Epithelial cell of prostate (primary cell): ENCODE measurements at places on chromosomes 12 and 14.

DNA sequence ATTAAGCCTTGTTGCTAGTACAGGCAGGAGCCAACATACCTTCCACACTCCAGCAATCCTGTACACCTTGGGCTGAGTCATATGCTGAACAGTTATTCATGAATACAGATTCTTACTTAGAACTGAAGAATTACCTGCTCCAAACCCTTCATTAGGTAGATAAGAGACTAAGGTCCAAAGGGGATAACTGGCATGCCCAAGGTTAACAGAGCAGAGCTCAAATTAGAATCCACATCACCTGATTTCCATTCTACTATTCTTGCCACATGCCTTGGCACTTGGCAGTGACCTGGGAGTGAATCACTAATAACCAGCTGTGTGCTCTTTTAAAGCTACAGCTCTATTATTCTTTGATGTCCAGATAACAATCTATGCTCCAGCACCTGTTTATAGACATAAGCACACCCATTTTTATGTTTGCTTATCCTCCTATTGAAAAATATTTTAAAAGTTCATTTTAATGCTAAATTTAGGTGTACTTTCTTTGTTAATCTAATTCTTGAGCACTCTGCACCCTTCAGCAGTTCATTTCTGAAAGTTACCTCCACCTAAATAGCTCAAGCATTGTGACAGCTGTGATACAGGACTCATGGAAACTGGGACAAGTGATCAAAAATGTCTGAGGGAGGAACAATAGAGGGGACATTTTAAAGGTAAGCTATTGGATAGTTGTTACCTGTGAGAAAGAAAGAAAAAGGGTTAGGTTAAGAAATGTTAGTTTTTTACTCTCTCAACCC, 19.4 kb downstream of the LPCAT3 start:
- peak; percentile 10 for DNase-seq

DNA sequence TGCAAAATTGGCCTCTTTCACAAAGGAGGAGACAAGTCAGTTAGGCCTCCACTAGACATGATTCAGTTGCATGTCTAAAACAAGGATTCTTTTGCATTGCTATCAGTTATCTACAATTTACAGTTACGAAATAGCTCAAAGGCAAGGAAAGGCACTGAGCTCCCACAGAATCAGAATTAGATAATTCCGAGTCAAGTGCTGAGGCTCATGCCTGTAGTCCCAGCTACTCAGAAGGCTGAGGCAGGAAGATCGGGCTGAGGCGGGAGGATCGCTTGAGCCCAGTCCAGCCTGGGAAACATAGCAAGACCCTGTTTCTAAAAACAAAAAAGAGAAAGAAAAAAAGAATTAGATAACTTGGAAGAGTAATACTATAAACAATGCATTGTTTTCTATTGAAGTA, 12.3 kb upstream of the RTRAF start:
- no peak for DNase-seq

GRCh38 chr14:79161571-79161970, 991.4 kb downstream of the NRXN3 start:
- DNase-seq = no peak

- no peak for DNase-seq
Measured at GRCh38 chr14:52876311-52876710, 74.5 kb downstream of the FERMT2 start.

DNA sequence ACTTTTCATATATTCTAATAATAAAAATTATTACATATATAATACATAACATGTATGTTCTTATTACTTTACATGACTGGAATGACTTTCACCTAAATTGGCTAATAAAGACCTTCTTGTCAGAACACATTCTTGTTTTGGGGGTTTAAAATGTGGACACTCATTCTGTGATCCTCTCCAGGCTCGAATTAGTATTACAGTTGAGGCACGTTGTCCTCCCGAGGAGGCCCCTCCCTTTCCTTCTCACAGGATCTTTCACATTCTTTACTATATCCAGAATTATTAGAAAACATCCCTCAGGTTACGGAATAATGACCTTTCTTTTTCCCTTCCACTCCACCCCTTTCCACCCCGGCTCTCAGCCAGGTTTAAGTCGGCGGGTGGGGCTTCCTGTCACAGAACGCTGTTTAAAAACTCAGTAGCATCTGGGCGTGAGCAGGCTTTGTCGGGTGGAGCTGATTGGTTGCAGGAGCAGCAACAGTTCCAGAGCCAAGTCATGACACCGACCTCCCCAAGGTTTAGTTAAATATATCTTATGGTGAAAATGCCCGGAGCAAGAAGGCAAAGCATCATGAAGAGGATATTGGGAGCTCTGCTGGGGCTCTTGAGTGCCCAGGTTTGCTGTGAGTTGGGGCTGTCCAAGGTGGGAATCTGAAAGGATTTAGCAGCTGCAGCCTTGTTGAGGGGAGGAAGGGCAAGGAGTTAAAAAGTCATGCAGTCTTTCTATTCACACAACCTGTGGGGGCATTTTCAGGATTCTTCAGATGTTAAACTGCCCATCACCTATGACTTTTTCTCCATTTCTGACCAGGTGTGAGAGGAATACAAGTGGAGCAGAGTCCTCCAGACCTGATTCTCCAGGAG, 396.7 kb upstream of the OR4E1 start:
- DNase-seq = no peak

GRCh38 chr12:125892276-125892675, 827.0 kb downstream of the AACS start:
- no peak for DNase-seq

DNA sequence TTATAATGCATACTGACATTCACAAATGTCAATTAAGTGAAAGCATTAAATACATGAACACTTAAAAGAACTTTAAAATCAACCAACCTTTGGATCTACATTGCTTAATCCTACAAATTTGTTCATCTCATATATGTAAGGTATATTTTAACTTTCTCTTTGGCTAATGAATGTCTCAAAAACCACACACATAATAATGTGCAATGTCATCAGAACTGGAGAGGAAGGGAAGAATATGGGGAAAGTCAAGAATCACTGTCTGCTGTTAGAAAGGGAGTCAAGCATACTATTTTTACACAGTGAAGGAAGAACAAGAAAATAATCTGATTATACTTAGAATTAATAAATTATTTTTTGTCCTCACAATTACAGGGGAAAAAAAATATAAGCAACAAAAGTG, 4.9 kb downstream of the GMFB start:
- DNase-seq = no peak

GRCh38 chr12:119459481-119459880, 125.0 kb downstream of the CCDC60 start:
- DNase-seq = no peak

DNA sequence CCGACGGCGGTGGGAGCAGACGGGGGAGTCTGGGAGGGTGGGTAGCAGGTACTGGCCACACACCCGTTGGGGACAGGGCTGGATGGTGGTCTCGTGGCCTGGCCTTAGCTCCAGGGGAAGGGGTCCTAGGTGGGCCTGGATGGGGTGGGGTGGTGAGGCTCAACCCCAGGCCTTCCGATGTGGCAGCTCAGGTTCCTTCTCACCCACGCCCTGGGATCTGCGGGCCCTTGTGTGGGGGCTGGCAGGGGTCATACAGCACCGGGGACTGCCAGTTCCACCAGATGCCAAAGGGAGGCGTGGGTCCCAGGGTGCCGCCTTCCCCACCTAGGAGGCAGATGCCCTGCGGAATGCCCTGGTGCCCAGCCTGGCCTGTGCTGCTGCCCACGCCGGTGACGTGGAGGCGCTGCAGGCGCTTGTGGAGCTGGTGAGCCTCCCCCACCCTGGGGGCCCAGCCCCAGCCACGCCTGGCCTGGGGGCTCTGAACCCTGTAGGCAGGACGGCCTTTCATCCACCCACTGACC, 21.0 kb downstream of the ASPG start:
- DNase-seq = no peak

GRCh38 chr12:50088577-50089335, 3.6 kb downstream of the SMARCD1 start:
- DNase-seq = no peak

DNA sequence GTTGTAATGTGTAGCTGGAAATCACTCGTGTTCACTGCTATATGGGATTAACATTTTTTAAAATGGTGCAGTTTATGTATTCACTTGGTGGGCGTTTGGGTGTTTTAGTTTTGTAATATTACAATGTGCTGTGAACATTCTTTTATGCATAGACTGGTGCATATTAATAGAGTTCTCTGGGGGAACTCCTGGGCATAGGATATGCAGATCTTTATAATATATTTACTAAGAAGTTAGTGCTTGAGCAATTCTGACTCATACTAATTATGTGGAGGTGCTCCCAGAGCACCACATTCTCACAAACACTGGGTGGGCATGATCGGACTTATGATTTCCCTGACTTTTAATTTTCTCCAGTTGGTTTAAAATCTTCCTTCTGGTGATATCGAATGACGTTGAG, 342.3 kb downstream of the PDZRN4 start:
- DNase-seq = no peak

GRCh38 chr12:106080791-106081170, 58.0 kb downstream of the NUAK1 start:
- DNase-seq = no peak

GRCh38 chr14:50931559-50931958, 12.7 kb downstream of the PYGL start:
- DNase-seq = no peak

GRCh38 chr12:15601210-15601800, 187.9 kb downstream of the EPS8 start:
- DNase-seq = peak; percentile 81

- no peak for DNase-seq
Measured at GRCh38 chr14:22475381-22475780, 113.6 kb downstream of the DAD1 start.

- no peak for DNase-seq
Measured at GRCh38 chr12:26298785-26299621, 103.6 kb downstream of the SSPN start.

- no peak for DNase-seq
Measured at GRCh38 chr12:23949348-23950209, at the start of gene SOX5. Gene SOX5, minus strand, starts transcription at chr12:23949670. Its CDS starts 69 bp downstream, at chr12:23949601.

DNA sequence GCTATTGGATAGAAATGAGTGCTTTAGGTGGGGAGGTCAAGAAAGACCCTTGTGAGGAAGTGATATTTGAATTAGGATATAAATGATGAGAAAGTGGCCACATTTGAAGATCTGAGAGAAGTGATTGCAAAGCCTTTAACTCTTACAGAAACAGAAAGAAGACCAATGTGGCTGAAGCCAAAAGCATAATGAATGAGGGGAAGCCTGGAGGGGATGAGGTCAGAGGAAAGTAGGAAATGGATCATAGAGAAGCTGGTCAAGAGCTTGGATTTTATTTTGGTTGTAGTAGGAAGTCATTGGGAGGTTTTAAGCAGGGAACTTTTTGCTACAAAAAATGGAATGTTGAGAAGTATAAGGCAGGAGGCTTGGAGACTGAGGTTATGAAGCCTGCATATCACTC, 3.5 kb upstream of the GYS2 start:
- no peak for DNase-seq

DNA sequence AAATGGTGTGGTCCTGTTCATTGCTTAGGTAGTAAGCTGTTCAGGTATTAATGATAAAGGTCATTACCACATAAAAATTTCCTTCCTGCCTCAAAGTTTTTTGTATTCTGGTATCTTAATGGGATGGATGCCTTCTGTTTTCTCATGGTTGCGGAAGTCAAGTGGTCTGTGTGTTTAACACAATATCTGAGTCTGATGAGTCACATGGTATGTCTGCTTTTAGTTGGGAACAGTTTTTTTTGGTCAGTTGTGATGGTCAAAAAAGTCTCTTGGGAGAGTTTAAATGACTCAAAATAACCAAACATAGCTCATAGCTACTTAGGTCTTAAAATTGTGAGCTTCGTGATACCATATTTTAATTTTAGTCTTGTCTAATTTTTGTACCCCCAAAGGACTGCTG, 40.7 kb downstream of the STK38L start:
- DNase-seq = no peak

- no peak for DNase-seq
Measured at GRCh38 chr14:79693935-79694334, 517.4 kb downstream of the DIO2 start.

DNA sequence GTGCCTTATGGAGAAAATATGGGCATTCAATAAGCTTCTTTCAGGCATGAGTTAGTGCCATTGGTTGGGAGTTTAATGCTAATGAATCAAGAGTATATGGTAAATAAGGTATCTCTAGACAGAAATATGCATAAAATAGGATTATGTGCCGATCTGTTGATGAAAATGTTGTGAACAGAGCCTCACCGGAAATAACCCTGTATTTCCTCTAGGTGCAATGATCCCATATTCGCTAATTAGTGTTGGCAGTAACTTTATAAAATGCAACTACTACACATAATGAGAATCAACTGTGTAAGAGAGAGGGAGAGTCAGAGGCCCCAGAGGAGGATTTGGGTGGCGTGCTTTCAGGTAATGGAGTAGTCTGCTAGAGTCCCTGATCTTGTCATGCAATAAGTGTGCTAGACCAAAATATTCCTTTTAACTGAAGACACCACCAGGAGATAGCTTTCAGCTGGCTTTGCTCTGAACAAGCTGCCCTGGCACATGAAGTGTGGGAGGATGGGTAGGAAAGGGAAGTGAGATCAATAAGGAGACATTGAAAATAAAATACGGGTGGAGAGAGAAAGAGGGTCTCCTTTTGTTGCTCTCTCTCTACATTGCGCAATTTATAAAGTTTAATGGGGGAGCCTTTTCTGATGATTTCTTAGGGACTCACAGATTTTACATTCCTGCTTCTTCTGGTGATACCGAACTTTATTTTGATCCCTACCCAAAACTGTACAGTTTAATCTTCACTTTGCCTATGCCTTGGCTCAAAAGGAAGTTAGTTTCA, 68.6 kb upstream of the PLXNC1 start:
- DNase-seq = no peak

GRCh38 chr12:32125455-32126084, 18.9 kb downstream of the BICD1 start:
- DNase-seq = no peak

GRCh38 chr12:116459916-116460663, 99.1 kb upstream of the MAP1LC3B2 start:
- no peak for DNase-seq

DNA sequence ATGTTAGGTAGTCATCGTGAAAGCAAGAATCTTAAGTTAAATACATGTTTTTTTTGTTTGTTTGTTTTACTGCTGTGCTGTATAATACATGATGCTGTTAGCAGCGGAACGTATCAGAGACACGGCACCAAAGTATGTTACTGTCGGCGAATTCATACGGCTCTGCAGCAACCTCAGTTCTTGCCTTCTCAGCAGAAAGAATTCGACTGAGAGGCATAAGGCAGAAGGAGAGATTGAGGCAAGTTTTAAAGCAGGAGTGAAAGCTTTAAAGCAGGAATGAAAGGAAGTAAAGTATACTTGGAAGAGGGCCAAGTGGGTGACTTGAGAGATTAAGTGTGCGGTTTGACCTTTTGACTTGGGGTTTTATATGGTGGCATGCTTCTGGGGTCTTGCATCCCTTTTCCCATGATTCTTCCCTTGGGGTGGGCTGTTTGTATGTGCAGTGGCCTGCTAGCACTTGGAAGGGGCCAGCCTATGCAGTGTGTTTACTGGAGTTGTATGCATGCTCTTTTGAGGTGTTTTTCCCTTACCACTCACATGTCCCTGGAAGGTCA, 23.7 kb downstream of the LEMD3 start:
- no peak for DNase-seq

- DNase-seq = peak; percentile 80
Measured at GRCh38 chr12:49503674-49504180, 35.1 kb upstream of the KCNH3 start.
